Left lobe of liver (tissue), 2 donors: ENCODE measurements at places on chromosomes 16 and 17. TPM values are rescaled to one million over a fixed set of nuclear protein-coding genes. Genes with fewer than 3 reads are reported as not detected.

DNA sequence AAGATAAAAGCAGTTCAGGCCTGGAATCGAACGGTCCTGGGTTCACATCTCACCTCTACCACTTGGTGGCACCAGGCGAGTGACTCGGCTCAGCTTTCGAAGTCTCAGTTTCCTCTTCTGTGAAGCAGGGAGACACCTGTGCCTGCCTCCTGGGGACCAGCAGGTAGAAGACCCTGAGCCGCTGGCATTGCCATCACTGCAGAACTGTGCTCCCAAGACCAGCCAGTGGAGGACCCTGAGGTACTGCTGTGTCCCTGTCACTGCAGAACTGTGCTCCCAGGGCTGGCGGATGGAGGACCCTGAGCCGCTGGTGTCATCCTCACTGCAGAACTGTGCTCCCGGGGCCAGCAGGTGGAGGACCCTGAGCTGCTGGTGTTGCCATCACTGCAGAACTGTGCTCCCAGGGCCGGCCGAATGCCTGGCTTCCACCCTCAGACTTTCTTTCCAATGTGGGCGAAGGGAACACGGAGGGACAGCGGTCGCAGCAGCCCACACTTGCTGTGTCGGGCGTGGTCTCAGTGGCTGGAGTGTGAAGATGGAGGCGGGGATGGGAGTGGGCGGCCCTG lies 8.7 kb upstream of the SLC7A5 start:
- DNase-seq, result no peak

Gene NPIPB9
- total RNA-seq, result 2.3 TPM

DNA sequence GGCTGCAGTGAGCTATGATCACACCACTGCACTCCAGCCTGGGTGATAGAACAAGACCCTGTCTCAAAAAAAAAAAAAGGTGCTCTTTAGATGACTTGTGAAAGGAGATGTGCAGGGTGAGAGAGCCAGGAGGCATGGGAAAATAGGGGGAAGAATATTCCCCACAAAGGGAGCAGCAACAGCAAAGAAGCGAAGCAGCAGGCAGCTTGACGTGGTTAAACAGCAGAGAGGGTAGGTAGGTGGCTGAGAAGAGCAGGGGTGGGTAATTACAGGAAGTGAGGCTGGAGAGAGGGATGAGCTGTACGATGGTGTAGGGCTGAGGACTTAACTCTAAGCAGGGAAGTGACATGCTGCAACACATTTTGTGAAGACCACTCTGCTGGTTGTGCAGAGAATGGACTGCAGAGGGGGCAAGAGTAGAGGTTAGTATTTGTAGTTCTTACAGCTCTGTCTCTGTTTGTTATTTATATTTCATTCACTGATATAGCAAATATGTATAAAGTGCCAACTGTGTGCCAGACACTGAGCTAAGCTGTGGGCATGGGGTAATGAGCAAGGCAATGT lies 1.6 kb downstream of the HEATR3 start:
- DNase-seq, result no peak

Gene NARF
- 22.5 TPM for total RNA-seq

- DNase-seq, result no peak
Measured at GRCh38 chr16:53220585-53220984, 165.8 kb downstream of the CHD9 start.

DNA sequence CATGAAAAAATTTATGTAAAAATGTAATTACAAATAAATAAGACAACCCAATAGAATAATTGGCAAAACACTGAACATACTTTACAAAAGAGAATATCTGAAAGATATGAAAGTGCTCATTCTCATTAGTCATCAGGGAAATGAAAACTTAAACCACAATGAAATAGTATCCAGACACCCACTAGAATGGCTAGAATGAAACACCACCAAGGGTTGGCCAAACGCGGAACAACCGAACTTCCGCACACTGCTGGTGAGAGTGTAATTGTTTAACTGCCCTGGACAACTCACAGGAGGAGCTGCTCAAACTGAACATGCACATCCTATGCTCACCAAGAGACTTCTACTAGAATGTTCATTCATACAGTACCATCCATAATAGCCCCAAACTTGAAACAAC lies 5.8 kb upstream of the ZDHHC7 start:
- DNase-seq, result no peak

DNA sequence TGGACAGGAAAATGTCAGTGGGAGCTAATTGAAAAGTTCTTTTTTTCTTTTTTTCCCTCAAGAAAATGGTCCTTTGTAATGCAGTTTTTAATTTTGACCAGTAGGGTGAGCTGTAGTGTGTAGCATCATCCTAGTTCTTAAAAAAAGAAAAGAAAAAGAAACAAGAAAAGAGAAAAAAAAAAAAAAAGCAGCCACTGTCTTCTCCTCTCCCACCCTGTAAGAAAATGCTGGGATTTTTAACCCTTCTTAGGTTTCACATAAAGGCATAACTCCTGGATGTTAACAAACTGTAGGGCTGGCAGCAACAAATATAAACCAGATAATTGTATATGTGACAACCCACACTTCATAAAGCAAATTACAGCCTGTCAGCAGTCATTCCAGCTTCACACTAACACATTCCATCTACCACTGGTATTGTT lies 78.1 kb downstream of the SKAP1 start:
- DNase-seq, result no peak

DNA sequence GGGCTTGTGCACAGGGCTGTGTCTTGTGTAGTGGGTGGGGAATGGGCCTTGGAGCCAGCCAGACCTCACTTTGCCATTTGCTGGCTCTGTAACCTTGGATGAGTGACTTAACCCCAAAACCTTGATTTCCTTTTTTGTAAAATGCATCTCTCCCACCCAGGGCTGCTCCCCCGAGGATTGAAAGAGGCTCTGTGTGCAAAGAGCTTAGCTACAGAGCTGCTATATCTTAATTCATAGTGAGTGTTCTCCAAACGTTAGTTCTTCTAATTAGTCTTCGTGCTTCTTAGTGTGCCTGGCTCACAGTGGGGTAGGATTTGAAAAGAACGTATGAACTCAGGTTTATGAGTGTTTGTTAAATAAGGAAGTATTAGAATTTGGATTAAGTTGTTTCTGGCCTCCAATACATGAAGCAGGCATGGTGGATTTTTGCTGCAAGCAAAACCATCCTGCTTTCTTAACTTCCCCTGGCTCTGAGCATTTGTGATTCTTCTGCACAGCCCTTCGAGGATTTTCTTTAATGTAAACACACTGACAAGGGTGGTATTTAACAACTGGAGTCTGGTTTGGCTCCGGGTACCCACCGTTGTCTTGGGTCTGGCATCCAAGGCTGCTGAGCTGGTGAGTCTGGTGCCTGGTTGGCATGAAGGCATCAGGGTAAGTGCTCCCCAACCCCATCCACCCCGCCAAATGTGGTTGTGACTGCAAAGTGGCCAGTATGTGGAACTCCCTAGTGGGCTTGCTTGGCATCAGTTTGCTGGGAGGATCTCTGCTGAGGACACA lies 29.7 kb downstream of the KSR1 start:
- no peak for DNase-seq

DNA sequence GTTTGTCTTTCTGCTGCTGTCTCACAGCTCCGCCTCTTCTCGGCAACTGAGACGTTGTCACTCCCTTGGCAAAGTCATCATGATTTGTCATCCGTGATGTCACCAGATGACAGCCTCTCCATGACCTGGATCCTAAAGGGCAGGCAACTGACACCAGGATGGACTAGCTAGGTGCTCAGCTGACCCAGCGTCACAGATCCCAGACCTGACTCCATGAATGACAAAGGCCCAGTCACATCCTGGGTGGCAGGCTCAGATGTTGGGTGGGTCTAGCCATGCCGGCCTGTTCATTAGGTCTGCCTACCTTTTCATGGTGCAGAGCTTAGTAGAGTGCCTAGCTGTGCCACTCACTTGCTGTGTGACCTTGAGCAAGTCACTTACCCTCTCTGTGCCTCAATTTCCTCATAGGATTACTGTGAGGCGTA lies 3.8 kb upstream of the TMEM238L start:
- DNase-seq, result no peak

DNA sequence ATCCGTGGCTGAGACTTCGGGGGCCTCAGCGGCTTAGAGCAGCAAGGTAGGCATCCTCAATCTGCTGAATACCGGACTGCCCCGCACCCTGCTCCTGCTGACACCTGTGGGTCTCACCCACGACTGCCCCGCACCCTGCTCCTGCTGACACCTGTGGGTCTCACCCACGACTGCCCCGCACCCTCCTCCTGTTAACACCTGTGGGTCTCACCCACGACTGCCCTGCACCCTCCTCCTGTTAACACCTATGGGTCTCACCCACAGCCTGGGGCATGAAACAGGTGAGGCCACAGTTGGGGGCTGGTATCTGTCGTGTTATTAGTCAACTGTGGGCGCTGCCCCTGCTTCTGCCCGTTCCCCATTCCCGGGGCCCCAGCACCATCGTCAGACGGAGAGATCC lies 36.3 kb upstream of the PABPN1L start:
- no peak for DNase-seq

DNA sequence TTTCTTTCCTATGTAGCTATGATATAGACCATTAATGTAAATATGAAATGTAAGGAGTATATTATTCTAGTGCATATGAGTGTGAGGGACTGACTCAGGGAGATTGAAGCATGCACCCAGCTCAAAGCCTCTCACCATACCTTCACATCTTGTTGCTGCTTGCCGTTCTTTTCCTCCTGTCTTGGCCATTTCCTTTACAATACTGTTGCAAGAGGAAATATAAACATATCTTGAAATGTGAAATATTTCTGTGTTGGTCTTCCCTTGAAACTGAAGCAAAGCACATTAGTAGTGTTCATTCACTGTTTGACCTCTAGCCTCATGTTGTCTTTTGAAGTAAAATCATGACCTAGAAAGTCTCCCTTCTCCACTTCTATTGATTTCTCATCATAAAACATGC lies 46.6 kb downstream of the PHKB start:
- DNase-seq, result no peak

- no peak for DNase-seq
Measured at GRCh38 chr17:47945080-47945479, 3.7 kb downstream of the PNPO start.

DNA sequence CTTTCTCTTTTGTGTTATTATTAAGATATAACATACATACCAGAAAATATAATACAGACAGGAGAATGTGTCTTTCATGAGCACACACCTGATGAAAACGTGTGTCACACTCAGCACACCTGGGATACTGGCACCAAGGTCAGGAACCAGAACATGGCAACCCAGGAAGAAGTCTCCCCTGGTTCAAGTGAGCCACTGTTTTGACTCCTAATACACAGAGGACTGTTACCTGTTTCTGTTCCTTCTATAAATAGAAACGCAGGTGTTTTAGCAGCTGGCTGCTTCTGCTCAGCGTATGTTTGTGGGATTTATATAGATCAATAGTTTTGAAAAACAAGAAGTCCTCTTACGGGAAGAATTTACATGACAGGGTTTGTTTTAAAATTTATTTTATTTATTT lies 3.5 kb downstream of the SEC14L1 start:
- no peak for DNase-seq

Gene PRPF8
- 97.8 TPM for total RNA-seq

DNA sequence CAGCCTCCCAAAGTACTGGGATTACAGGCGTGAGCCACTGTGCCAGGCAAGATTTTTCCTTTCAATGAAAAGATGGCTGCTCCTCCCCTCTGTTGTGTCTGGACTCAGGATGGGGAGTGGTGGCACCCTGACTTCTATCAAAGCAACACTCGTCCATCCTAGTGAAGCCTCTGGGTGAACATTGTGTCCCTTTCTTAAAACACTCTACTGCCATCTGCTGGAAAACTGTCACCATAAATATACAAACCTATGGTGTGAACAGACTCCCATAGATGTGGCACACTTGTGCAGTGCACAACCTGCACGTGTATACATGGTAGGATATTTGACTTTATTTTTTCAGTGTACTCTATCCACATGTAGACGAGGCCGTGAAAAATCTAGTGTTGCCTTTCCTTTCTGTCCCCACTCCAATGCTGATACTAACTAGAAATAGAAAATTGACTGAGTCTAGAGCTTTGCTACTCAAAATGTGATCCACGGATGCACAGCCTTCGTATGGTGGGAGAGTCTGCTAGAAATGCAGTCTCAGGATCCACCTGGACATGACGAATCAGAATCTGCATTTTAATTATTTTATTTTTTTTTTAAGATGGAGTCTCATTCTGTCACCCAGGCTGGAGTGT lies 55.9 kb upstream of the PLCG2 start:
- no peak for DNase-seq

Gene MKS1
- total RNA-seq, result 9.8 TPM

GRCh38 chr17:17730250-17730935 lies 49.1 kb downstream of the RAI1 start:
- no peak for DNase-seq

DNA sequence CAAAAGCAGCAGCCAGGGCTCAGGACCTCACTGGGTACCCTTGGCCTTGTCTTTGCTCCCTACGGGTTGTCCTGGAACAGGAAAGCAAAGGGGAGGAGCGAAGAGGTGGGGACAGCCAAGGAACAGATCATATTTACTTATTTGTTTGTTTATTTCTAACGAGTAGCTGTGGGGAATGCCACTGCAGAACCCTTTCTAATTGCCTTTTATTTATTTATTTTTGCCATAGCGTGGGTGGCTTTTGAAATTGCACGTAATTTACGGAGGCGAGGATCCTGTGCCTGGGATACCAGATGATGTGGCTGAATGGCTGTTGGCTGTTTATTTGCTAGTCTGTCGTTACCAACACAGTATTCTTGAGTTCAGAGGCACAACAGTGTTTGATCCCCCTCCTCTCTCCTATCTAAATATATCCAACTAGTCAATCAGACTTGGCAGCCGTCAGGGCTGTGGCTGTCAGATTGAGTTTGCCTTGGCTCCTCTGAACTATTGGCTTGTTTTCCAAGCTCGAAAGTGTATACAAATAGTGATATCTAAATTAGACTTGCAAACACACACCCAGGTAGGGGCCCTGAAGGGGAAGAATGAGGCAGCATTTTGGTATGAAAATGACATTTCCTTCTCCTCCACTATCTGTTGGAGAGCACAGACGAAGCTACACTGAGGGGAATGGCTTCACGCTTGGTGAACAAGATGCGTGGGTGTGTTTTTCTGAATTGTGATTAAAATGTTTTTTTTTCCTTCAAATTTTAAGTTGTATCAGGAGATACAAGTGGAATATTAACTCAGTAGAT lies 110.4 kb downstream of the MSI2 start:
- peak; percentile 62 for DNase-seq
